ENCODE measurements at places on chromosomes 5 and 9.
A peak's percentile ranks its signal among the peaks of the same experiment; 100 is the strongest.

- DNase-seq, result no peak
Observed at GRCh38 chr5:90171466-90171865, 238.1 kb downstream of the CETN3 start.

GRCh38 chr5:57004800-57005199, 52.9 kb upstream of the MIER3 start:
- no peak for DNase-seq

DNA sequence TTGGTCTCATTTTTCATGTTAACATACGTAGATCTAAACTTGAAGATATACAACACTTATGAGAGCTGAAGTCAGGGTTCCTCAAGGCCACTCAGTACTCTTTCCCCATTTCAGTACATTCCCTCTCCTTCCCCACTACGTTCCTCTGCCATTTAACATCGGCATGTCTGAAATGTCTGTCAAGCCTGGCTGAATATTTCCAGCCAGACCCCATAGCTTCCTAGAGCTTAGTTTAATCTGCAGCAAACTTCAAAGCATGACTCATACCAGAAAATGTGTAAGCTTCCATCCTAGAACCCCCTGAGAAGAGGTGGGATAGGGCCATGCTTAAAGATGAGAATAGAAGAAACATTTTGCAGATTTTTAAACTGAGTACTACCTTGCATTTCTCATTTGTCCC, 6.2 kb downstream of the GZMA start:
- no peak for DNase-seq

- no peak for DNase-seq
Observed at GRCh38 chr9:3035579-3036332, 191.9 kb upstream of the PUM3 start.

DNA sequence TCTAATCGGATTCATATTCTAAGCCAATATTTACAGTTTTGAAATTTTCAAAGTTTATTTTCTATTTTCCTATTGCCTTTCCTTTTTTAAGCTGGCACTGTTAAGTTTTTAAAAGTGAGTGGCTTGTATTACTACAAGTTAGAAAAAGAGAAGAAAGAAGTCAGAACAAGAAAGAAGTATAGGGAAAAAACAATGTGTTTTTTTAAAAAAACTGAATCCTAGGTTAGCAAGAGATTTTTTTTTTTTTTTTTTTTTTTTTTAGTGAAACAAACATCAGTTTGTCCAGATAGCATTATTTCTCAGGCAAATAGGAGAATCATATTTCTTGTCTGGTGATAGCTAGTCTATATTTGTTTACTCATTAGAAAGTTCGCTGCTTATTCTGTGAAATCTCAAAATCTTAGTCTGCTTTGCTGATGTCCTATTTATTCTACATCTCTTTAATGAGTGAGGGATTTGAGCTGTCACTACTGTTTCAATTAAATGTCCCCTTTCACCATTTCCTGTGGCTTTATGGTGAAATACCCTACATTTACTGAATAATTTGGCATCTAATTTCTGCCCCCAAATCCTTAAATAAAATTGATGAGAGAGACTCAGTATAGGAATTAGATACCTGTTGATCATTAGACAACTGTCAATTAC, 19.1 kb upstream of the LMNB1 start:
- peak; percentile 76 for DNase-seq

GRCh38 chr9:105119156-105119555, 125.3 kb upstream of the SLC44A1 start:
- no peak for DNase-seq

- DNase-seq, result no peak
Observed at GRCh38 chr5:144468571-144468970, 297.9 kb downstream of the KCTD16 start.

DNA sequence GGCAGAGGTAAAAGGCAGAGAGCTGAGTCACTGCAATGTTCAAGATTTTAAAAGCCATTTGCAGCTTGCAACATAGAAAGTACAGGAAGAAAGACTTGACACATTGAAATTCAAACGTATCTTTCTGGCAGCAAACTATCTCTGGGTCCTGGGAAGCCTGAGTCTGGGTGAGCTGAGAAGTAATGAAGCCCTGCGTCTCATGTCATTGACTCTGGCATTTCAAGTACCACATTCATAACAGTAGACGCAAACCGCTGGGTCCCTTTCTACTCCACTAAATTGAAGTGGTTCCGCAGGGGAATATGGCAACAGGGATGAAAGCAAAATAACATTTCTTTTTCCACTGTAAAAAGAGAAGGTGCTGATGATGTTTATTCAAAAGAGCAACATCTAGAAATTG, 694.3 kb downstream of the BRINP1 start:
- no peak for DNase-seq

- peak; percentile 56 for DNase-seq
Observed at GRCh38 chr9:4661611-4662010, 483 bp upstream of the PLPP6 start.

- no peak for DNase-seq
Observed at GRCh38 chr9:116075191-116075590, 78.4 kb upstream of the PAPPA start.

GRCh38 chr5:137735555-137736284, at the start of gene KLHL3:
KLHL3 (minus strand) TSS chr5:137736089; CDS start chr5:137735646, 443 bp downstream.
- DNase-seq, result no peak

DNA sequence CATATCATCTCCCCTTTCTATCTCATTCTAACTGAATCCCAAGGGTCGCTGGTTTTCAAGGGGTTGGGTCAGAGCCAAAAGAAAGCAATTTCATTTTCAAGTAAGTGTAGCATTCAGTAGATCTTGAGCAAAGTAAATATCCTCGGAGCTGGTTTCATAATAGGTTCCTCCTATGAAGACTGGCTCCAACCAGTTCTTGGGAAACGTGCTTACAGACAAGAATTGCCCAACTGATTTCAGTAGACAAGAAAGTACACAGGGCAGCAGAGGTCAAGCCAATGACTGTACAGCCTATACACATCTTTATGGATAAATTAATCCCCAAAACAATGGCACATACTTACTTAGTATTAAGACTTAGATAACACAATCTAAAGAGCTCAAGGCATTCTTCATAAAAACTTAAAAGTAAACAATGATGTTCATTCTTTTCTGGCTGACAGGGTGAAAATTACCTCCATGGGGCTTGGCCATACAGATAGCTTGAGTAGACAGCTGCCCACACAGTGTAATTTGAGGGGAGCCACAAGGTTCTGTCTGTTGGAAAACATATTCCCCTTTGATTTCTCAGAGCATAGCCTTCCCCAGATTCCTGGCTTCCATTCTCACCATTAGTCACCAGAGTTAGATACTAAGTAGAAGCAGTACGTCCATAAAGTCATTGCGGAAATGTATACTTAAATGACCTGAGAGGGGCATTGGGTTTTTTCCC, 163.9 kb downstream of the ARRDC3 start:
- DNase-seq, result peak; percentile 94

GRCh38 chr5:5042806-5043205, 97.3 kb upstream of the ADAMTS16 start:
- no peak for DNase-seq

- no peak for DNase-seq
Observed at GRCh38 chr9:78314550-78314949, 17.6 kb downstream of the PSAT1 start.

DNA sequence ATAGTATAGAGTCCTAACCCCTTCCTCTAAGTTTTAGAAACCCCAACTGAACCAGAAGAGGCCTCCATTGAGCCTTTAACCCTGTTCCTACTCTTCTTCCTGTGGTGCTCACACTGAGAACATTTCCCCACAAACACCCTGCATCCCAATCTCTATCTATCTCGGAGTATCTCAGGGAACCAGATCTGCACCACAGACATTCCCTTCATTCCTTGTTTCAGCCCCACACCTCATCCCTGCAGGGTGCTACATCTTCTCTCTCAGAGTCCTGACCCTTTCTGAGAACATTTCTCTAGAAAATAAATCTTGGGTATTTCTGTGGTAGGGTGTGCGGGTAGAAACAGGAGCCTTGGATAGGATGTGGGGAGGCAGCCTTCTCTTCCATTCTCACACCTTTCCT, 507.8 kb downstream of the PDE4D start:
- no peak for DNase-seq

GRCh38 chr9:70746316-70746715, 331.9 kb upstream of the KLF9 start:
- DNase-seq, result no peak

DNA sequence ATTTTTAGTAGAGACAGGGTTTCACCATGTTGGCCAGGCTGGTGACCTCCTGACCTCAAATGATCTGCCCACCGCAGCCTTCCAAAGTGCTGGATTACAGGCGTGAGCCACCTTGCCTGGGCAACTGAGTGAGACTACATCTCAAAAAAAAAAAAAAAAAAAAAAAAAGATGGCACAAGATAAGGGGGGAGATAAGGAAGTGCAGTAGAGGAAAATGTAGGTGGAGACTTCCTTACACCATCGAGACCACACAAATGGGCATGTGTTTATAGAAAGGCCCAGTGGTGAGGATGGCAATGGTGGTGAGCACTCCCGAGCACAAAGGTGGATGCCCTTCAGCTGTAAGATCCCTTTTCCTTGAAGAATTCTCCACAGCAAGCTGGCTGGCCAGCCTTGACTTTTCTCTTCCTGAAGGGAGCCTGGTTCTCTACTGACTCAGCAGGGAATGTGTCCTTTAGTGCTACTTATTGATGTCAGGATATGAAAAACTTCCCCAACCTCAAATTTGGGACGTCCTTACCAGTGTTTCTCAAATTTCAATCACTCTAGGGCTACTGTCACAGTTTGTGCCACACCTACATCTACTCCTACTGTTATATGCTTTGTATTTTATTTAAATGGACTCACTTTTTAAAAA, 28.2 kb downstream of the ERGIC1 start:
- no peak for DNase-seq

DNA sequence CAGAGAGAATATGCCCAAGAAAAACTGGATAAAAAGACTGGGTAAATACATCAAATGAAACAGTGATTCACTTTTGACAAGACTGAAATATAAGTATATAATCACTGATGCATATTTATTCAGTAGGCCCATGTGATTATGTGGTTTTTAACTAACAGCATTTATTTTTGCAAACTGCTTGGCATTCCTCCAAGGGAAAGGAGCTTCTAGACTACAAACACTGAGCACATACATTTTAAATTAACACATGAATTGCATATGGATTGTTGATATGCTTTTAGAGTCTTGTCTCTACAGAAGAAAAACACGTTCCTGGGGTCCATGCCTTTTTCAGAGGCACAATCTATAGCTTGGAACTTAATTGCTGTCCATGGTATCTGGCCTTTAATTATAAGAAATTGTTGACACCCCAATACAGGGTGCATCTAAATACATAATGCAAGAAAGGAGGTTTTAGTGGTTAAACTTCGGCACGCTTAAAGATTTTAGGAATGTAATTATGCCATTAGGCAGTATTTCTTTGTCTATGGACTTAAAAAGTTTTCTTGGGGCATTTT, 6.9 kb upstream of the MEIKIN start:
- DNase-seq, result no peak

DNA sequence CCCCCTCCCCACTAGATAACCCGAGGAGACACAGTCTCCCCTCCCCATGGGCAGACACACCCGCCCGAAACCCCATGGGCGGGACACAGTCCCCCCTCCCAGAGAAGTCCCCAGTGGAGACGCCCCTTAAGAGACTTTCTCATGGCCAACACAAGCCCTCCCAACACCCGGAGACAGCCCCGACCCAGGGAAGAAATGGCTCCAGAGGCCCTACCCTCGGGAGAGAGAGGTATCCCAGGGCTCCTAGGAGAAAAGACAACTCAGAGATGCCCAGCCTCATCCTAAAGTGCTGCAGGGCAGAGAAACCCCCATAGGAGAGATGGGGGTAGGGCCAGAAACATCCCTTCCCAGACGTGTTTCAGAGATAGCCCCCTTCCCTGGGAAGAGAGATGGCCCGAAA, 27.4 kb downstream of the PCDH1 start:
- no peak for DNase-seq

DNA sequence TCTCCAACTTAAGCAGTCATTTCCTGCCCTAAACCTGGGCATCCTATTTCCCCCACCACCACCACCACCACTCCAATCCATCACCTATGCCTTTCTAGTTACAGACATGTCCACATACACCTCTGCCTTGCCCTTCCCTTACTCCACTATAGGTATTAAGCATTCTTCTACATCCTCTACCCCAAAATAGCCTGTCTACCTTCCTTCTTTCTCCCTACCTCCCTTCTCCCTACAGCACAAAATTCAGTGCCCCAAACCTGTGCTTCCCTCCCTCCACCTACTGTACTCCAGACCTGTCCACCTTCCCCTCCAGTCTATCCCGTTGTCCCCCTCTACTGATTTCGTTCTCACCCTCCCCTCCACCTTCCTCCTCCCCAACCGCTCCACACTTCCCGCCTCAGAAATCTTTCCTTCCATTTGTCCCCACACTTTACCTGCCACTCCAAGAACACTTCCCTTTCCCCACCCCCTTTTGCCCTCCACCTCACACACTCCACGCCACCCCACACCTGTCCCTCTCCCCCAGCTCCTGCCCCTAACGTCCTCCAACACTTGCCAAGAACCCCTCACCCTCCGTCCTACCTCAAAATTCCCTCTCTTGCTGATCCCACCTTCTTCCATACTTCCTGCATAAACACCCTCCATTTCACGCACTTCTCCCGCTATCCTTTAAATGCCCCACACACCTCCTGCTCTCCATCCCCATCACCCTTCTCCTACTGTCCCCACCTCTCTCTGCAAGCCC, 1.6 kb downstream of the STRBP start:
- DNase-seq, result no peak

- no peak for DNase-seq
Observed at GRCh38 chr5:21263361-21263760, 1275.4 kb upstream of the CDH18 start.

GRCh38 chr5:14449052-14449661, 132.4 kb upstream of the OTULINL start:
- DNase-seq, result no peak

GRCh38 chr5:132023258-132024116, 12.0 kb upstream of the ACSL6 start:
- no peak for DNase-seq

GRCh38 chr5:154364771-154365170, 81.0 kb upstream of the SAP30L start:
- no peak for DNase-seq

- peak; percentile 61 for DNase-seq
Observed at GRCh38 chr5:179696603-179697002, 2.2 kb upstream of the CANX start.

- DNase-seq, result no peak
Observed at GRCh38 chr9:121577572-121577971, 73.9 kb upstream of the DAB2IP start.

DNA sequence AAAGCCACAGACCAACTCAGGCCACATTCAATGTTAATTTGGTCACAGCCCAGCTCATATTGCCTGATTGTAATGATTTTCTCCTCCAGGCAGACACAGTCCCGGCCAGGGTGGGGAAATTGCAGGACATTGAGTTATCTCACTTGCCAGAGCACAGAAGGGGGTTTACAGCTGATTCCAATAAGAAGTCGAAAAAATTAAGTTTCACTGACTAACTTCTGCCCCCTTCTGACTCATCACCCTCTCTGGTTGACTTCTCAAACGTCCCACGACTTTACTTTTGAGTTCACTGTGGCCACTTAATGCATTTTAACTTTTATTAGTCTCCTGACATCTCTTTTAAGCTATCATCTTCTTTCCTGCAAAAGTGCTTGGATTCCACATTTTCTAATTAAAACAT, 321.4 kb upstream of the WWC1 start:
- no peak for DNase-seq
